ENCODE measurements at places on chromosomes 1 and 21. TPM values are rescaled to one million over a fixed set of nuclear protein-coding genes. Genes with fewer than 3 reads are reported as not detected.

DNA sequence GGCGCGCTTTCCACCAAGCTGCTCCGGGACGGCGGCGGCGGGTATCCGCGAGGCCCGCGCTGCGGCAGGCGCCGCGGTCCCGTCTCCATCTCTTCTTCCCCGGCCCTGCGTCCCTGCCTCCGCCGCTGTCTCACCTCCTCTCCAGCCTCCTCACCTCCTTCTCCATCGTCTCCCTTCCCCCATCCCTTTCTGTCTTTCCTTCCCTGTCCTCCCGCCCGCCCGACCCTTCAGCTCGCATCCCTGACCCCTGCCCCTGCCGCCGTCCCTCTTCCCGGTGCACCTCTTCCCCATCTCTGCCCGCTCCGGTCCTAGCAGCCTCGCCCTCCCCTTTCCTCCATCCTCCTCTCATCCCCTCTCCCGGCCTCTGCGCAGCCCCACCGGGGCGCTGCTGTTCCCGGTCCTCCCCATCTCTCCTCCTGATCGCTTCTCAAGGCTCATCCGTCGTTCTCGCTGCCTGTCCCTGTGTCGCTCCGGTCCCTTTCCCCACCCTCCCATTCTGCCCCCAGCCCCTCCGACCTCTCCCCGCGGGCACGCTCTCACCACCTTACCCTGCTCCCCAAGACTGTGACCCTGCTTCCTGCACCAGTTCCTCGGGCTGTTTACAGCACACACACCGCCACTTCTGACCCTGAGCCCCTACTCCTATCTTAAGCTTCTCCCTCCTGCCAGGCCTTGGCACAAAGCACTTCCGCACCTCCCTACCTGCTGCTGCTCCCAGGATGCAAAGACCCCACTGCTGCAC, 760 bp upstream of the NPHP4 start:
- no peak for DNase-seq
- no peaks in the 10 kb centered on the region for H3K27me3 ChIP-seq
- no peaks in the 10 kb centered on the region for H3K36me3 ChIP-seq
- H3K27ac ChIP-seq = no peak overlapping the region
- peaks cover 12% of the 10 kb centered on the region for H3K4me1 ChIP-seq

- peak; percentile 21 for DNase-seq
- peaks cover 18% of the 10 kb centered on the region for H3K4me1 ChIP-seq
- no peaks in the 10 kb centered on the region for H3K36me3 ChIP-seq
- no peak overlapping the region for H3K27ac ChIP-seq
These were observed 72.8 kb downstream of the PLEKHA6 start for GRCh38 chr1:204286831-204287421.

- no peaks in the 10 kb centered on the region for H3K4me1 ChIP-seq
- DNase-seq = no peak
- H3K27ac ChIP-seq = no peak overlapping the region
- H3K4me3 ChIP-seq = no peak overlapping the region
- H3K27me3 ChIP-seq = peaks cover 17% of the 10 kb centered on the region
- H3K36me3 ChIP-seq = no peaks in the 10 kb centered on the region
These were observed 20.9 kb upstream of the UBL4B start for GRCh38 chr1:110091381-110091780.

GRCh38 chr1:180501865-180502360, 464 bp downstream of the ACBD6 start:
- peak overlapping the region; percentile 84 for H3K4me3 ChIP-seq
- H3K27ac ChIP-seq = peak overlapping the region; percentile 95
- H3K4me1 ChIP-seq = peaks cover 41% of the 10 kb centered on the region
- DNase-seq = no peak
- no peaks in the 10 kb centered on the region for H3K27me3 ChIP-seq

DNA sequence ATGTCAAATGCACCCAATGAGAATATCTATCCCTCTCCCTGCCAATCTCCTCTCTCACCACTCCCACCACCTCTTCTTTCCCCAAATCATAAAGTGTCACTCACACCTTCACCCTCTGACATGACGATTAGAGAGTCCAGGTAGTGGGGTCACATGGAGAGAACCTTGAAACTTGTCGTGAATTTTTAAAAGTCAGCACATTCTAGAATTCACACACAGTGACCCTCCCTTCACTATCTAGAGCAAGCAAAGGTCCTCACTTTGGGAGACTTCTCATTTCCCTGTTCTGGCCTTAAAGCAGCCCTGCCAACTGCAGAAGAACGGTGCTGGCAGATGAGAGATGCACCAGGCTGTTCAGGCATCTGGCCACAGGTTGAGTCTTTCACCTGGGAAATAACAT, 61.9 kb downstream of the CD34 start:
- H3K4me3 ChIP-seq = no peak overlapping the region
- H3K27ac ChIP-seq = no peak overlapping the region
- H3K27me3 ChIP-seq = no peaks in the 10 kb centered on the region
- H3K36me3 ChIP-seq = no peaks in the 10 kb centered on the region
- 0 out of 2 replicates have a peak, but pooled peaks cover 3% of the 10 kb centered on the region for H3K4me1 ChIP-seq

GRCh38 chr1:239795304-239795703, 296.4 kb upstream of the FMN2 start:
- no peaks in the 10 kb centered on the region for H3K4me1 ChIP-seq
- DNase-seq = no peak
- H3K27ac ChIP-seq = no peak overlapping the region
- H3K4me3 ChIP-seq = no peak overlapping the region

DNA sequence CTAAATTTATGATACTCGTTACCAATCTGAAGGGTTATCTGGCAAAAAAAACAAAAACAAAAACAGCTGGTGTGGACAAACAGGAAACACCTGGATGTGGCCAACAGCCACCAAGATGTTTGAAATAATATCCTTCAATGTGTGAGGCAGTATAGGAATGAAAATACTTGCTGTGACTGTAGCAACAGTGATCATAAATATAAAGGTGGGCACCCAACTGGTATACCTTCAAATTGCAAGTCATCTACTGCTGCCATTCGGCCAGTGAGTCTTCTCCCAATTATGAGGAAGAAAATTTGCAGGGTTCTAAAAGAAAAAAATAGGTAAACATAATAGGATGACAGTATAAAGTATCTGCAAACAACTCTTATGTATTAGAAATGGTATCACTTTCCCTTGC, 916 bp downstream of the YIPF1 start:
- no peaks in the 10 kb centered on the region for H3K27me3 ChIP-seq
- DNase-seq = no peak
- no peak overlapping the region for H3K27ac ChIP-seq
- H3K4me3 ChIP-seq = peak overlapping the region; percentile 69
- peaks cover 9% of the 10 kb centered on the region for H3K36me3 ChIP-seq
- peaks cover 8% of the 10 kb centered on the region for H3K4me1 ChIP-seq

GRCh38 chr1:209219791-209220524, 363.6 kb upstream of the CAMK1G start:
- H3K36me3 ChIP-seq = no peaks in the 10 kb centered on the region
- H3K4me1 ChIP-seq = no peaks in the 10 kb centered on the region
- H3K27me3 ChIP-seq = 0 out of 2 replicates have a peak, but pooled peaks cover 1% of the 10 kb centered on the region
- H3K4me3 ChIP-seq = no peak overlapping the region
- H3K27ac ChIP-seq = no peak overlapping the region
- DNase-seq = no peak

DNA sequence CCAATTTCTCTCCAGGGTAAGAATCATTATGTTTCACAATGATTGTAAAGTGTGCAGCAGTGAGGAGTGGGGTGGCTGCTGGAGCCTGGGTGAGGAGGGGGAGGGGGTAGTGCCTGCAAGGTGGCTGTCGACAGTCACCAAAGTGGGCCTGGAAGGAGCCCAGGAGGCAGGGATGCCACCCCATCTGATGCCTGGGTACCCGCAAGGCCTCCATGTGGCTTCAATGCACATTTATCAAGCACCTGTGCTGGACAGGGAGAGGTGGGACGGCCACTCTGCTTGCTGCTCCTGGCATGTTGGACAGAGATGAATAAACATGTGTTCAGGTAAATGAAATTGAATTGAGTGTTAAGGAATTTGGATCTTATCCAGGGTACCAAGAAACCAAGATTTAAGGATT, 78.8 kb upstream of the DISP3 start:
- no peaks in the 10 kb centered on the region for H3K36me3 ChIP-seq
- no peak overlapping the region for H3K4me3 ChIP-seq
- H3K27me3 ChIP-seq = peaks cover 55% of the 10 kb centered on the region
- DNase-seq = no peak
- no peak overlapping the region for H3K27ac ChIP-seq
- H3K4me1 ChIP-seq = no peaks in the 10 kb centered on the region

- peaks cover 37% of the 10 kb centered on the region for H3K36me3 ChIP-seq
- H3K4me3 ChIP-seq = peak overlapping the region; percentile 92
- H3K27me3 ChIP-seq = no peaks in the 10 kb centered on the region
- no peak for DNase-seq
- peaks cover 27% of the 10 kb centered on the region for H3K4me1 ChIP-seq
These were observed 825 bp downstream of the TMEM39B start for GRCh38 chr1:32073299-32074229.

DNA sequence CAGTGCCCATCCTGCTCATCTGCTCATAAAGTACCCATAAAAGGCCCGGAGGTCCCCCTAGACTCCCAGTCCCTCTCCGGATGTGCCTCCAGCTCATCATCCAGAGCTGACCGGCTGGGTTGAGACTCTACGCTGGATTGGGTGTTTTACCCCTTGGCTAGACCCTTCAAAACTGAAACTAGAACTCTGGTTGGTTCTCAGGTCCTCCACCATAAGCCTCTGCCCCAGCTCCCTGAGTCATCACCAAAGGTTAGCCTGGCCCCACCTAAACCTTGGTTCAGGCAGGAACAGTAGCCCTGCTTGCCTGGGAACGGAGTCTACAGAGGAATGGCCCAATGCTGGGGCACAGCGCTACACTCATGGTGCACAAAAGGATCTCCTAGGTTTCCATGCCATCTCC, 75.1 kb downstream of the TLR5 start:
- no peak overlapping the region for H3K4me3 ChIP-seq
- H3K27me3 ChIP-seq = no peaks in the 10 kb centered on the region
- no peaks in the 10 kb centered on the region for H3K4me1 ChIP-seq
- H3K36me3 ChIP-seq = no peaks in the 10 kb centered on the region

DNA sequence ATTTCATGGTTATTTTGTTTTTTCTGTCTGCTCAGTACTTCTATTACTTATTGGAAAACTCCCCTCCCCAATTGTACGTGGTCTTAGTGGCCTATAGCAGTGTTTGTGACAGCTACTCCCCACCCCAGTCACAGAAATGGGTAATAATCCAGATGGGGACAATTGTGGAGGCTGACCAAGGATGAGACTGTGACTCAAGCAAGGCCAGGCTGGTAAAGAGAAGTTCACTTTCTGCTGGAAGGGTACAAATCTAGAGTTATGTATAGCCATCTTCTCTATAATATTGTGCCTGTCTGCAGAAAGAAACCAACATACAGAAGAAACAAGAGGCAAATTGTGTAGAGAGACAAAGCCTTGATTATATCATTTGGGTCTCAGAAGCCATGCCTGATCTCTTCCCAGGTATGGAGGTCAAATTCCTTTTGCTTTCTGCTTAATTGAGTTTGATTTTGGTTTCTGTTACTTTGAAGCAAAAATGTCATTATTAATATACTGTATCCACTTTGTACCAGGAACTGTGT, 270.4 kb downstream of the HLX start:
- DNase-seq = no peak
- no peaks in the 10 kb centered on the region for H3K36me3 ChIP-seq
- no peaks in the 10 kb centered on the region for H3K4me1 ChIP-seq
- H3K4me3 ChIP-seq = no peak overlapping the region
- no peaks in the 10 kb centered on the region for H3K27me3 ChIP-seq

DNA sequence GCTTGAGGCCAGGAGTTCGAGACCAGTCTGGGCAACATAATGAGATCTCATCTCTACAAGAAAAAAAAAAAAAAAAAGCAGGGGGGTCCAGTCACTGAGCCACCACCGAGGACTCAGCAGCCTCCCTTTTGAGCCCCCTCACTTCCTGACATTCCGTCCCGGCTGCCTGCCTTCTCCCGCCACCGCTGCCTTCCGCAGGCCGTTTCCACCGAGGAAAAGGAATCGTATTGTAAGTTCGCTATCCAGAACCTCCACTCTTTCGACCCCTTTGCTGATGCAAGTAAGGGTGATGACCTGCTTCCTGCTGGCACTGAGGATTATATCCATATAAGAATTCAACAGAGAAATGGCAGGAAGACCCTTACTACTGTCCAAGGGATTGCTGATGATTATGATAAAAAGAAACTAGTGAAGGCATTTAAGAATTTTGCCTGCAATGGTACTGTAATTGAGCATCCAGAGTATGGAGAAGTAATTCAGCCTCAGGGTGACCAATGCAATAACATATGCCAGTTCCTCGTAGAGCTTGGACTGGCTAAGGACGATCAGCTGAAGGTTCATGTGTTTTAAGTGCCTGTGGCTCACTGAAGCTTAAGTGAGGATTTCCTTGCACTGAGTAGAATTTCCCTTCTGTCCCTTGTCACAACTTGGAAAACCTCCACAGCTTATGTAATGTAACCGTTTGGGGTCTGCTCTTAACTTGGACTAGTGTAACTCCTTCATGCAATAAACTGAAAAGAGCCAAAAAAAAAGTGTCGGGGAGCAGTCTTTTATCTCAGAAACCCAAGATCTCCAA, 55.6 kb downstream of the GLUL start:
- H3K27ac ChIP-seq = no peak overlapping the region
- H3K4me3 ChIP-seq = no peak overlapping the region
- H3K27me3 ChIP-seq = no peaks in the 10 kb centered on the region

DNA sequence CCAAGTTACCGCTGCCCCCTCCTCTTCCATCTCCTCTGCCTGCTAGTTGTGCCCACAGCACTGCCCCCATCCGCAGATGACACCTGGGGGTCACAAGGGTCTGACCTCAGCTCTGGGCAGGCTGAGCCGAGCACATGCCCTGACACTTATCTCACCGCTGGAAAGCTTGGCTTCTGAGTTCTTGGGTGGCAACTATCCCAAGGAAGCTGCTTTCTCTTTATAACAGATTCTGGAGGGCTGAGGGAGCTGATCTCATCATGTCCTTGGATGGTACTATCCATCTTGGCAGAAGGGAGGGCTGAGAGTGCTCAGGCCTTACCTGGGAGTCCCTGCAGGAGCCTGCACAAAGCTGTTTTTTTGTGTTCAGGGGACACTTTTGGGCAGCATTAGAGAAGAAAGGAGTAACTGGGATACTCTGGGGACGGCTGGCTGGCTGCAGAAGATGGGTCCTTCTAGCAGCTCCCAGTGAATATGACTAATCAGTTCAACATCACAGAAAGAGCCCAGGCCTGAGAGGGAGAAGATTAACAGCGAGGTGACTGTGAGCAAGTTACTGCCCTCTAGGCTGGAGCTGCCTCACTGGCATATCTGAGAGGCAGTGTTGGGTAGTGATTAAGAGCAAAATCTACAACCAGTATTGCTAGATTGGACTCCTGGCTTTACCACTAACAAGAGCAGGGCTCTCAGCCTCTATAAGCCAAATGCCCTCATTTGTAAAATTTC, 71.6 kb downstream of the PLXNA2 start:
- DNase-seq = no peak
- no peaks in the 10 kb centered on the region for H3K27me3 ChIP-seq
- H3K4me3 ChIP-seq = no peak overlapping the region
- H3K27ac ChIP-seq = no peak overlapping the region
- H3K36me3 ChIP-seq = peaks cover 13% of the 10 kb centered on the region
- peaks cover 20% of the 10 kb centered on the region for H3K4me1 ChIP-seq

GRCh38 chr1:231155808-231156207, 6.0 kb upstream of the TRIM67 start:
- H3K4me3 ChIP-seq = no peak overlapping the region
- no peaks in the 10 kb centered on the region for H3K27me3 ChIP-seq
- H3K27ac ChIP-seq = no peak overlapping the region
- no peak for DNase-seq

Gene IVL
- total RNA-seq = not detected

Gene FCGR3A
- total RNA-seq = not detected

Gene LRRC8C
- 11.1 TPM for total RNA-seq

Gene PSEN2
- total RNA-seq = 13.2 TPM
